ENCODE measurements at places on chromosomes 2 and 18.

- no peak for DNase-seq
Observed at GRCh38 chr2:238106698-238107524, 6.8 kb downstream of the ESPNL start.

- DNase-seq: no peak
Observed at GRCh38 chr2:9238591-9239326, 32.1 kb downstream of the ASAP2 start.

DNA sequence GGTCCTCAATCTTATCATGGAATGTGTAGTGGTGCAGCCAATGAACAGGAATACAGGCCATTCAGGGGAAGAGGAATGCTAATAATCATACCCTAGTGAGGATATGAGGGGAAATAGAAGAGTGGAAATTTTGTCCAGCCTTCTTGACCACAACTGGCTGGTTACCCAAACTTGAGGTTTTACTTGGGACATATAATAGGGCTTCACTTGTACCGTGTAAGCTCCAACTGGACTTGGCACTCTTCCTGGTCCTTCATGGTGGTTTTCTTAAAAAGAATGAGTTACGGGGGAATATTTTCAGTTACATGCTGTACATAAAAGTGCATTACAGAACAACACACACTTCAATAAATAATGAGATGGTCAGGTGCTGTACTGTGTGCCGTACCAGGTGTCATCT, 234.9 kb upstream of the RASGRP3 start:
- DNase-seq: no peak

GRCh38 chr18:48884306-48884705, 66.5 kb downstream of the SMAD7 start:
- DNase-seq: no peak

- DNase-seq: no peak
Observed at GRCh38 chr2:75949385-75950030, 238.8 kb upstream of the GCFC2 start.

- DNase-seq: no peak
Observed at GRCh38 chr2:26162963-26163362, 9.9 kb upstream of the GAREM2 start.

DNA sequence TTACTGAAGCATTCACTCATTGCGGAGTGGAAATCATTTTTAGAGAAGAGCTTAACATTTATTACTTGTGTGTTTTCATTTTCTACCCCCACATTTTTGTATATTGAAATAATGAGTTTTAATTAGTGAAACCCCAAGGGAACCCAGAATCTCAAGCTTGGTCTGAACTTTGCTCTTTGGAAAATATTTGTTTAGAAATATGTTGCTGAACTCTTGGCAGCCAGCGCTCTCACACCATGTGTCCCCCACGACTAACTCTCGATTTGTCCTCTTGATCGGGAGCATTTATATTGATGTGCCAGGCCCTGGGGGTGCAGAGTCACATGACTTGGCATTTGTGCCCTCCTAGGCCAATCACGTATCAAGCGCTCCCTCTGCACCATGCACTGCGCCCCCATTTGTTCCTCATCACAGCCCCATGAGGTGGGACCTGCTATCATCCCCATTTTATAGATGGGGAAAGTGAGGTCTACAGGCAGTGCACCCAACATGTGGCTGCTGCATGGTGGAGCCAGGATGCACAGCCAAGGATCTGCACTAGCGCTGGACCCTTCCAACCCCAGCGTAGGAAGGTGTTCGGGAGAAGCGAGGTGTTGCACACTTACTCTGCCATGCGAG, 149.7 kb downstream of the NCK2 start:
- no peak for DNase-seq

GRCh38 chr2:197171582-197171981, 139.0 kb downstream of the ANKRD44 start:
- no peak for DNase-seq

GRCh38 chr18:59455728-59456276, 96.7 kb upstream of the LMAN1 start:
- DNase-seq: no peak

DNA sequence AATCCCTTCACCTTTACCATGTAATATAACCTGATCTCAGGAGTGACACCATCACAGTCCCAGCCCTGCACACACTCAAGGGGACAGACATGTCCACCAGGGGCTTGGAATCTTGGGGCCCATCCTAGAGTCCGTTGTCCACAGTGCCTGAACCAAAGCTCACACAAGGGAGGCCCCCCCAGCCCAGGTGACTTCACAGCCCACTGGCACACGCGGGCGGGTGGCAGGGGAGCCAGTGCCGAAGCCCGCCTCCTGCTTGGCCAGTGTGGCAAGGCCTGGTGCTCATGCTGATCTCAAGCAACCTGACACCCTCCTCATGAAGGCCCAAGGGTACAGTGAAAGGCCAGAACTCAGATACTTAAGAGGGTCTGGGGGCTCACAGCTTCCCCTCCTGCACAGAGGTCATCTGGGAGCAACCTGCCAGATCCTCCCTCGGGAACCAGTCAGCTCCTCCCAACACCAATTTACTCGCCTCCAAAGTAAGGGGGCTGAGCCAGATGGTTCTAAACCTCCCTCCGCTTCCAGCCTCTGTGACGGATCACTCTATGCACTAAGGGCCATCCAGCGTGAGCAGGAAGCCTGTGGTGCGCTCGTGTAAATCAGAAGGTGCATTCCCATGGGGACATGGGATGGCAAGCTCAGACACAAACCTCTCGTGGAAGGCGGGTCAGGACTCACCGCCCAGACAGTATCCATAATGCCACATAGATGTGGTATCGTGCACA, 3.2 kb upstream of the RAB17 start:
- no peak for DNase-seq

All from GM10248 (cell line).